Fibroblast of villous mesenchyme (primary cell): ENCODE measurements at places on chromosomes 12 and 14. TPM values are rescaled to one million over a fixed set of nuclear protein-coding genes. Genes with fewer than 3 reads are reported as not detected.

Gene SOX5
- 13.8 and 16.8 TPM in 2 replicates for total RNA-seq

Gene RASSF9
- 0.32 and 0.43 TPM in 2 replicates for total RNA-seq

Gene BAZ1A
- total RNA-seq, result 29.6 and 49.2 TPM in 2 replicates

Gene TTC5
- total RNA-seq, result 14.8 and 16.8 TPM in 2 replicates

Gene FAM90A1
- under 0.01 TPM in 1 of 2 replicates, not detected in the other for total RNA-seq

Gene PPP1R1A
- total RNA-seq, result not detected in 2 replicates

Gene TMEM52B
- total RNA-seq, result 3.5 and 17.7 TPM in 2 replicates

Gene KRT75
- total RNA-seq, result not detected in 2 replicates

Gene NRIP2
- under 0.01 and 0.86 TPM in 2 replicates for total RNA-seq

Gene CLEC14A
- 2.2 and 2.3 TPM in 2 replicates for total RNA-seq

Gene IFNG-AS1
- not detected in 2 replicates for total RNA-seq

Gene RAPGEF3
- 3.2 and 9.1 TPM in 2 replicates for total RNA-seq

Gene LTBP2
- total RNA-seq, result 210 and 339 TPM in 2 replicates

Gene ZNF605
- 7.7 and 14.2 TPM in 2 replicates for total RNA-seq

Gene UNC79
- total RNA-seq, result under 0.01 TPM in 2 replicates

Gene CSRNP2
- 23.2 and 25.9 TPM in 2 replicates for total RNA-seq

Gene ACOT4
- 0.64 and 1.7 TPM in 2 replicates for total RNA-seq

Gene ASCL1
- total RNA-seq, result not detected in 2 replicates

Gene FSCB
- under 0.01 TPM in 1 of 2 replicates, not detected in the other for total RNA-seq

Gene SERPINA9
- not detected in 2 replicates for total RNA-seq

Gene KHNYN
- 43.2 and 47.4 TPM in 2 replicates for total RNA-seq

Gene RD3L
- total RNA-seq, result not detected in 2 replicates

Gene SMIM10L1
- 7.3 and 7.4 TPM in 2 replicates for total RNA-seq

Gene YARS2
- total RNA-seq, result 24.2 and 32.8 TPM in 2 replicates

Gene P2RX7
- 0.43 and 0.64 TPM in 2 replicates for total RNA-seq

Gene NGB
- total RNA-seq, result not detected in 2 replicates

Gene POTEG
- not detected in 2 replicates for total RNA-seq

Gene CLEC4D
- total RNA-seq, result not detected in 2 replicates

Gene TEAD4
- 22.0 and 22.5 TPM in 2 replicates for total RNA-seq

Gene FBLN5
- 77.7 and 85.0 TPM in 2 replicates for total RNA-seq

Gene PRPH
- total RNA-seq, result under 0.01 TPM in 1 of 2 replicates, not detected in the other

Gene YY1
- total RNA-seq, result 38.3 and 53.1 TPM in 2 replicates

Gene SLC38A4
- total RNA-seq, result 11.0 and 23.7 TPM in 2 replicates

Gene RNU4-1
- under 0.01 TPM in 2 replicates for total RNA-seq

Gene DDX51
- 8.2 and 11.3 TPM in 2 replicates for total RNA-seq

Gene PLEKHD1
- under 0.01 TPM in 1 of 2 replicates, not detected in the other for total RNA-seq

Gene SYT1
- total RNA-seq, result 2.3 and 3.9 TPM in 2 replicates

Gene ERBB3
- 0.32 and 1.7 TPM in 2 replicates for total RNA-seq

Gene LTB4R2
- 3.9 and 6.8 TPM in 2 replicates for total RNA-seq

Gene CACNA2D4
- 0.97 and 1.7 TPM in 2 replicates for total RNA-seq

Gene MYO1H
- not detected in 2 replicates for total RNA-seq
